ENCODE measurements at places on chromosomes 16 and 17. TPM values are rescaled to one million over a fixed set of nuclear protein-coding genes. Genes with fewer than 3 reads are reported as not detected.

DNA sequence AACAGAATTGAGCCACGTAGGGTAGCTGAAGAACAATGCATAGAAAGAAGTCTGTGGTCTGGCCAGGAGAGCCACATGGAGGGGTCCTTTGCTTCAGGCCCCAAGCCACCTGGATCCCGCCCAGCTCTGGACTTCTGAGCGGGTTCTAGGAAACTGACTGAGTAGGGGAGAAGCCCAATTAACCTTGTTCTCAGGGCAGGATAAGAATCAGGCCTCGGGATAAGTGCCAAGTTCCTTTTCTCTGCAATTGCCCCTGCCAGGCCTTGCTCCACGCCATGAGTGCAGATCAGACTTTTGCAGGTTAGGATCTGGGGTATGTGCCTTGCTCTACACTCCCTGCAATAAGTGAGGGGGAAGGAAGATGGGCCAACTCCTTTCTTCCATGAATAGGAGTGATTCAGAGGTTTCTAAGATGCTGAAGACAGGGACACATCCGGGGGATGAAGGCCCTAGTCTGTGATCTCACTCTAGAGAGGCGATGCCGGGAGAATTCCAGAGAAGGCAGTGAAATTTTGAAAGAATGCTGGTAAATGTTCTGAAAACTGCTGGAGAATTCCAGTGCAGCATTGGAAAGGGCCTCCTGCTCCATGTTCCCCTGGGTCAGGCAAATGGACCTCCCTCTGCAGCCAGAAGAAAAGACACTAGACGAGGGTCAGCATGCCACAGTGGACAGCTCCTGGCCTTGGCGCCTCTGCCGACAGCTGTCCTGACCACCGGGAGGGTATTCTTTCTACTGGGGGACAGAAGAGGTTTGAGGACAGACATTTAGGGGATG lies 5.8 kb downstream of the NEUROD2 start:
- DNase-seq = no peak

DNA sequence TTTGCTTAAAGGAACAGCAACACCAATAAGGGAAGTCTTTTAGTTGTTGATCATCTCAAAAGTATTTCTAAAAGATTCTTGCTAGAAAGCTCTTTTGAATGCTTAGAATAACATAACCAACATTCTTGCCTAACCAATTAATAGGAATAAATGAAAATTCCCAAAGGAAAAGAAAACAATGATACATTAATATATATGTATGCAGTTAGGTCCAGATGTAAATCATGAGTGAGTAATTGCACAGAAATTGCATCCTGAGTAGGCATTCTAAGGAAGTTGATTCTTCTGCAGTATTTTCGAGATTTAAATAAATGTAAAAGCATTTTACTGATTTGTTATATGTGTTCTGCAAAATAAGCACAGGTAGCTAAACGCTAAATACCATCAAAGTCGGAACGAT lies 22.1 kb downstream of the COX10 start:
- DNase-seq = no peak

DNA sequence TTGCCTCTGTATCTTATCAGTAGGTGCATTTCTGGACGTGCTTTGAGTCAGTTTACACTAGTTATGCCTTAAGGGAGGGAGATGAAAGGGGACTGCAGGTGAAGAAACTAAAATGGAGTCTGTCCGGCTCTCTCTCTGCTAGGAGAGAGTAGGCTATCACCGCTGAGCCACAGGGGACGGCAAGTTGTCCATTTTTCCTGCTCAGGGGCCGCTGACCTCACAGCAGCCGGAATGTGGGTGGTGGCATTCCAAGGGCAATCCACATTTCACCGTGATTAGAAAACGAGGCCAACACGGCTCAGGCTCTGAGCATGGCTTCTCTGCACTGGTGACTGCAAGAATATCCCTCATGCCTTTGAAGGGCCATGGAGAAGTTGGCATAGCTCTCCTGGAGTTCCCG lies 19.0 kb upstream of the KLHDC4 start:
- peak; percentile 84 for DNase-seq

Gene LPCAT2
- 25.2 TPM for total RNA-seq

Gene GINS2
- total RNA-seq = 52.5 TPM

- peak; percentile 31 for DNase-seq
These were observed 6.1 kb downstream of the DRG2 start for GRCh38 chr17:18093616-18094408.

DNA sequence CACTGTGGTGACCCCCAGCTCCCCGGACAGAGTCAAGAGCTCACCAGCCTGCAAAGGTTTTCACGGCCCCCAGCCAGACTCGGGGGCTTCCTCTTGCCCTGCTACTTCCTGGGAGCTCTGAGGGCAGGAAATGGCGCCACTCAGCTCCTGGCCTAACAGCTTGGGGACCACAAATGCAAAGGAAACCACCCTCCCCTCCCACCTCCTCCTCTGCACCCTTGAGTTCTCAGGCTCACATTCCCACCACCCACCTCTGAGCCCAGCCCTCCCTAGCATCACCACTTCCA lies 375 bp upstream of the SPN start:
- no peak for DNase-seq

- DNase-seq = no peak
These were observed 59.7 kb downstream of the RNF112 start for GRCh38 chr17:19470530-19471261.

DNA sequence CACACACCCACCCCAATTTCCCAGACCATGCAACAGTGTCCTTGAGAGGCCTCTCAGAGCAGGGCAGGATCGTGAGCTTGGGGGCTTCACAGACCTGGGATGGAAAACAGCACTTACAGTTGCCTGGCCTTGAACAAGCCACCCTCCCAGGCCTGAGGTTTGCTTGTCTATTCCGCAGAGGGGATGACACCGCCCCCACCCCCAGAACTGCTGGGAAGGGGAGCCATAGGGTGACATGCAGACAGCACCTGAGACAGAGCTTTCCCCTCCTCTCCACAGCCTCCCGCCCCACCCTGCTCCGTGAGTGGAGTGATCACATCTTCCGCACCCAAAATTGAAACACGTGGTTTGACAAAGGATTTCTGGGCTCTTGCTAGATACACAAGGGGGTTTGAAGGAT lies 131.5 kb upstream of the TNRC6C start:
- DNase-seq = no peak

Gene BLTP2
- total RNA-seq = 154 TPM

GRCh38 chr17:57419940-57420550 lies 163.7 kb downstream of the MSI2 start:
- DNase-seq = no peak

Gene DOC2B
- not detected for total RNA-seq

Gene CD19
- total RNA-seq = not detected

- peak; percentile 45 for DNase-seq
These were observed 8.5 kb upstream of the PDP2 start for GRCh38 chr16:66871840-66872239.

- DNase-seq = peak; percentile 47
These were observed 25.9 kb upstream of the APOH start for GRCh38 chr17:66255112-66255511.

DNA sequence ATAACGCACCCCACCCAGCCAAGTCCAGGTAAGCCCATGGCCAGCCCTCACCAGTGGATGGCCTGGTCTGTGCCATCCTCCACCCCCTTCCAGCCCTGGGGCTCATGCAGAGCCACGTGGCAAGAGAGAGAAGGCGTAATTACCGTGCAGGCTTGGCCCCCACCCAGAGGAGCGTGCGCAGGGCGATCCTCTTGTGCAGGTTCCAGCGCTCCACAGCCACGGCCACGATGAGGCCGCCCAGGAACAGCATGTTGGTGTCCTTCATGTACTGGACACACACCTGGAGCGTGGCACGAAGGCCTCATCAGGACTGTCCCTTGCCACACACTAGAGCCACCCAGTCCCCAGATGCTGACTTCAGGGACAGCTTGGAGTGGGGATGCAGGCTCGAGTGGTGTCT lies 6.7 kb downstream of the SLC13A5 start:
- no peak for DNase-seq

DNA sequence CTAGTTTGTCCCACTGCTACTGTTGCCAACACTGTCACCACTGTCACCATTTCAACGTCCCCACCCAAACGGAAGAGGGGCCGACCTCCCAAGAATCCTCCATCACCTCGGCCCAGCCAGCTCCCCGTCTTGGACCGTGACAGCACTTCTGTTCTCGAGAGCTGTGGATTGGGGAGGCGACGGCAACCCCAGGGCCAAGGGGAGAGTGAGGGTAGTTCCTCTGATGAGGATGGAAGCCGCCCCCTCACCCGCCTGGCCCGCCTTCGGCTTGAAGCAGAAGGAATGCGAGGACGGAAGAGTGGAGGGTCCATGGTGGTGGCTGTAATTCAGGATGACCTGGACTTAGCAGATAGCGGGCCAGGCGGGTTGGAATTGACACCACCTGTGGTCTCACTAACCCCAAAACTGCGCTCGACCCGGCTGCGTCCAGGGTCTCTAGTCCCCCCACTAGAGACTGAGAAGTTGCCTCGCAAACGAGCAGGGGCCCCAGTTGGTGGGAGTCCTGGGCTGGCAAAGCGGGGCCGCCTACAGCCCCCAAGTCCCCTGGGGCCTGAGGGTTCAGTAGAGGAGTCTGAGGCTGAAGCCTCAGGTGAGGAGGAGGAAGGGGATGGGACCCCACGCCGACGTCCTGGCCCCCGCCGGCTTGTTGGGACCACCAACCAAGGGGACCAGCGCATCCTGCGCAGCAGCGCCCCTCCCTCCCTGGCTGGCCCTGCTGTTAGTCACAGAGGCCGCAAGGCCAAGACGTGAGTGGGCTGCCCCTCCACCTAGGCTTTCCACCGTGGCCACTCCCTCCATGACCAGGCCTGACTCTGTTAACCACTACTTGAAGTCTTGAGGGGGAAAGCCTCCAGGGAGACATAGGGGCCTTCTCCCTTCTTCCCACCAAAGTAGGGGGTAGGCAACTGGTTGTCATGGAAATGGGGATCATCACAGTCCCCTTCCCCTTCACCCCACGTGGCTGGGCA lies 9.0 kb upstream of the PHKG2 start:
- DNase-seq = no peak

DNA sequence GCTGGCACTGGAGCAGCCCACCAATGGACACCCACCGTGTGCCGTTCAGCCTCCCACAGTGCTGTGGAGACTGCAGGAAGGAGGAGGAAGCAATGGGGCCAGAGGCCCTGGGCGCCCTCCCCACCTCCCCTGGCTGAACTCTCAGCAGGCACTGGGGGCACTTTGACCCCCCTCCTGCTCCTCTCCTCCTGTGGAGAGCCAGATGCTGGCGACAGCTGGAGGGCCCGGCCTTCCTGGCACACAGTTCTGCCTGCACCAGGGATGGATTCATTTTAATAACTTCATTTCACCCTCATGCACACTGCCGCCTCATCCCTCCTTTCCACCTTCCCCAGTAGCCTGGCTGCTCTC lies 6.0 kb downstream of the NXPH3 start:
- DNase-seq = no peak

DNA sequence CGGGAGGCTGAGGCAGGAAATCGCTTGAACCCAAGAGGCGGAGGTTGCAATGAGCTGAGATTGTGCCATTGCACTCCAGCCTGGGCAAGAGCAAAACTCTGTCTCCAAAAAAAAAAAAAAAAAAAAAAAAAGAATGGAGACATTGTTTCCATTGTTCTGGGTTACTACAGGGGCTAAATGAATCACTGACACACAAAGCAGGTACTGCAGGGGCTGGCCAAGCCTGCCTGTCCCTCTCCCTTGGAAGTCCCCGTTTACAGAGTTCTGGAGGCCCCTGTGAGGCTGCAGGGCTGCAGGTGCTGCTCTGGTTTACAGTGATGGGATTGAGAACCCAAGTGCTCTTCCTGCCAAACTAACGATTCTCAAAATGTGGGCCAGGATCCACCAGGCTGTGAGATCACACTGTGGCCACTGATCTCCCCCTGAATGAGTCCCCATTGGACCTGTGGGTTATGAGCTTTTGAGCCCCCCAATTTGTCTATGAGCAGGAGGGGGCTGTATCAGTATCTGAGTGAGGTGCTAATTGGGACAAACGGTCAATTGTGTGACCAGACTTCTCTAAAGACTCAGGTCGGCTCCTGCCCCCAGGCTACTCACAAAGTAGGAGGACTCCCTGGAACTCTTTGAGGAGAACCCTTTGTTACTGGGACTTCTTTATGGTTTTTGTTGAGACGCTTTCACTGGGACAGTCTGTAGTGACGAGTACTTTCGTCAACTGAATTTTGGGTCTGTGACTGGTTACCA lies 39.0 kb downstream of the DNAH17 start:
- DNase-seq = no peak

GRCh38 chr16:4410335-4411075 lies 5.9 kb downstream of the CORO7 start:
- no peak for DNase-seq

DNA sequence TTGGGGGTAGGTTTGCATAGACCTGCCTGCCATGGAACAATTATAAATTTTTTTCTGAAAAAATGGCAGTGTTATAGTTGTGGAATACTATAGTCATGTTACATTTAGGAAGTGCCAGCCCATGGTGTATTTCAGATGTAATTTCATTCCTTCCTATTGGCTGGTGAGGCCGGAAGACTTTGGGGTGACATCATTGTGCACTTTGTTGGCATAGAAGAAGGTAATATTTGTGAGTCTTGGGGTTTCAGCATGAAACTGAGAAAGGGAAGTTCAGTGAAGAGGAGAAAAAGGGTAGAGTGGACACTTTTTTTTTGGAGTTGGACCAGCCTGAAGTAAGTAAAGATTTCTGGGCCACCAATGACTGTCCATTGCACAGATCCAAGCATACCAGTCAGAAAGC lies 16.0 kb upstream of the HEATR6 start:
- DNase-seq = no peak

Gene TMEM95
- not detected for total RNA-seq

GRCh38 chr16:27129401-27129800 lies 62.7 kb downstream of the C16orf82 start:
- no peak for DNase-seq

Gene TNFRSF13B
- not detected for total RNA-seq

Gene IGFALS
- total RNA-seq = not detected

DNA sequence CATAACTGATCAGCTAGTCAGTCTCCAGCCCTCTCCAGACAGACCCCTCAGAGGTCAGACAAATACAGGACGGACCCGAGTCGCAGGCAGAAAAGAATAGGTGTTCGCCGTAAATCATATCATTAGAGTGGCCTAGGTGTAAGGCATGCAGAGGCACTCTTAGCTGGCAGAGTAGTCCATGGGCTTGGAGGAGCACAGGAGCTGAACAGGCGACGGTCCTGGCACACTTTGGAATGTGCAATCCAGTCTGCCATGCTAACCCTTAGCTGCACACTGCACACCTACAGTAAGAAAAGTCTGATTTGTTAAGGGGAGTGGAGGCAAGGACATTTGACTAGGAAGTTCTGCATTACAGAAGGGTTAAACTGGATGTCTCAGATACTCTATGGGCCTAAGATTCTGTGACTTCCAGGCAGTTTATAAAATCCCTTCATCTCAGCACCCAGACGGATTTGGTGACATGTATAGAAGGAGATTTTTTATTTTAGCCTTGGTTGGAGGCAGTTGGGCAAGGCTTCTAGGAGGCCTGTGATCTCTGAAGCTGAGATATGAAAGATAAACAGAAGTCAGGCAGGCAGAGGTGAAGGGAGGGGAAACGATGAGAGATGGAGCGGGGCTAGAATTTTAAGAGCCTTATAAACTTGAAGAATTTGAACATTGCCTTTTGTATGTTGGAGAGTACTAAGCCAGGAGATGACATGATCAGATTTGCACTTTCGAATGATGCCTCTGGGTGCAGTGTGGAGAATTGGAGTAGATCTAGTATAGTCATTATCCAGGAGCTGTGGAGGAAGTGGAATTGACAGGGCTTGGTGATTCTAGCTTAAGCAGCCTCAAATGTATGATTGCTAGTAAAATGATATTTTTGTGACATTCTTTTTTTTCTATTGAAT lies 34.6 kb upstream of the SLC5A11 start:
- DNase-seq = no peak

Data from Caco-2 (cell line).